ENCODE measurements at places on chromosomes 2 and 18. TPM values are rescaled to one million over a fixed set of nuclear protein-coding genes. Genes with fewer than 3 reads are reported as not detected.

The CLEC4F gene
- total RNA-seq = not detected

The NPAS2 gene
- 17.8 TPM for total RNA-seq

The SESTD1 gene
- 22.1 TPM for total RNA-seq

The RBM45 gene
- total RNA-seq = 17.7 TPM

The MOCOS gene
- 63.1 TPM for total RNA-seq

The ASB18 gene
- not detected for total RNA-seq

The MARCO gene
- 0.07 TPM for total RNA-seq

The TFCP2L1 gene
- 20.7 TPM for total RNA-seq

The FAM117B gene
- total RNA-seq = 4.8 TPM

The IL36B gene
- total RNA-seq = under 0.01 TPM

The FOXI3 gene
- not detected for total RNA-seq

The METTL8 gene
- 43.6 TPM for total RNA-seq

Measured in nasal cavity respiratory epithelium epithelial cell of viscerocranial mucosa (primary cell).